ENCODE measurements at places on chromosomes 4 and X. TPM values are rescaled to one million over a fixed set of nuclear protein-coding genes. Genes with fewer than 3 reads are reported as not detected.
A peak's percentile ranks its signal among the peaks of the same experiment; 100 is the strongest.

ATP1B4 gene
- total RNA-seq: not detected

PGAM4 gene
- total RNA-seq: 0.44 TPM

- DNase-seq: no peak
Measured at GRCh38 chr4:124499261-124499660, 213.3 kb downstream of the ANKRD50 start.

TMSB15C gene
- total RNA-seq: 5.6 TPM

- DNase-seq: no peak
Measured at GRCh38 chr4:8585186-8585585, 5.0 kb downstream of the GPR78 start.

GRCh38 chrX:116172976-116173375 lies 2.4 kb downstream of the AGTR2 start:
- DNase-seq: no peak

DNA sequence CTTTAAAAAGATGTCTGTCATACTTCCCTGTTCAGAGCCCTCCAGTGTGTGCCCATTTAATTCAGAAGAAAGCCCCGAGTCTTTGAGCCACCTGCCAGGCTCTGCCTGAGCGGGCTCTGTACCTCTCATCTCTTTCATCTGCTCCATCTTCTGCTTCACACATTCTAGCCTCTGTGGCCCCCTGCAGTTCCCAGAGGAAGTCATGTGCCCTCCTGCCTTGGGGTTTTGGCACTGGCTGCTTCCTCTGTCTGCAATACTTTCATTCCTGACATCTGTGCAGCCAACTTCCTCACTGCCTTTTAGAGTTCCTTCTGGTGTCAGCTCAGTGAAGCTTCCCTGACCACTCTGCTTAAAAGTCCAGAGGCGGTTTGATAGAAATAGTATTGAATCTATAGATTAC lies 6.2 kb upstream of the STK32B start:
- no peak for DNase-seq

DNA sequence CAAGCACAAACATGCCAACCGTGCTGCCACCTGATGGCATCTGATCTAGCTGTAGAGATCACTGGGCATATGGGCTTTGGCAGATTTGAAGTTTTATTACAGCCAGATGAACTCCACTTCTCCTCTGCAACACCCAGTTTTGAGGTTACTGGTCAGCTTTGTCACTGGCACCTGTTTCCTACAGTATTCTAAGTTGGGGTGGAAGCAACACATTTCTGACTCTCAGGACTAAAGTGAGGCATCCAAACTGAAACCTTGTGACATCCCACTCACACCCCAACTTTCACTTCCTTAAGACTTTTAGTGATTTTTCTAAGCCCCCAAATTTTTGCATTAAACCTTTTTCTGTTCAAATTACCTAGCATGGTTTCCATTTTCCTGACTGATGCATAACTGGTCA lies 115.1 kb upstream of the PCDH18 start:
- peak; percentile 45 for DNase-seq

Data from GM12878 (cell line).